ENCODE measurements at places on chromosomes 11 and 22.

- DNase-seq = no peak
Measured at GRCh38 chr11:126024123-126024522, 38.5 kb downstream of the CDON start.

GRCh38 chr11:8201644-8202365 lies 33.0 kb upstream of the RIC3 start:
- DNase-seq = no peak

GRCh38 chr11:44540667-44541066 lies 24.8 kb upstream of the CD82 start:
- no peak for DNase-seq

GRCh38 chr11:109490953-109491635 lies 69.1 kb downstream of the C11orf87 start:
- DNase-seq = no peak

GRCh38 chr22:23400286-23400981 lies 179.7 kb downstream of the IGLL1 start:
- DNase-seq = no peak
